Activated T-helper 1 cell treated with Interleukin-2 at 50 U/mL for 16 hours (primary cell): ENCODE measurements at places on chromosomes 7 and 10.

- DNase-seq = no peak
Observed at GRCh38 chr10:126147866-126148587, 240.2 kb downstream of the ADAM12 start.

- DNase-seq = no peak
Observed at GRCh38 chr7:131836733-131837132, 280.3 kb upstream of the PODXL start.

GRCh38 chr7:12921751-12922345 lies 234.4 kb downstream of the ARL4A start:
- DNase-seq = no peak

GRCh38 chr10:29648983-29649268 lies 14.2 kb upstream of the SVIL start:
- no peak for DNase-seq

- DNase-seq = no peak
Observed at GRCh38 chr10:7561216-7561893, 105.4 kb downstream of the ITIH5 start.

DNA sequence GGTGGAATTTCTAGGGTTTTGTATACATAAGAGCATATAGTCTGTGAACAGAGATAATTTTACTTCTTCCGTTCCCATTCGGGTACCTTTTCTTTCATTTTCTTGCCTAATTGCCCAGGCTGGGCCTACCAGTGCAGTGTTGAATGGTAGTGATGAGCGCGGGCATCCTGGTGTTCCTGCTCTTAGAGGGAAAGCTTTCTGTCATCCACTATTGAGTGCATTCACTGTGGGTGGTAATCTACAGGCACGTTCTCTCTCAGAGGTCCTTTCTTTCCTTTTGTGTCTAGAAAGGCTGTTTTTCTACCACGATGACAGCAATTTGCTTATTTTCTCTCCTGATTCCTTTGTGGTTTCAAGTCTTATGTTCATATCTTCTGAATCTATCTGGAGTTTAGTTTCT lies 65.0 kb downstream of the INPP5A start:
- DNase-seq = no peak
